Subcutaneous adipose tissue (tissue), 4 donors: ENCODE measurements at places on chromosomes 13 and 19. TPM values are rescaled to one million over a fixed set of nuclear protein-coding genes. Genes with fewer than 3 reads are reported as not detected.

The USE1 gene
- total RNA-seq: 20.5 TPM

The SCEL gene
- total RNA-seq: 0.17 TPM

The DOCK6 gene
- total RNA-seq: 44.9 TPM

The ADGRE1 gene
- not detected for total RNA-seq

The RHPN2 gene
- 2.7 TPM for total RNA-seq

The CEBPA gene
- total RNA-seq: 646 TPM

The POLR1D gene
- 78.0 TPM for total RNA-seq

The ZNF730 gene
- not detected for total RNA-seq

The ZNF729 gene
- total RNA-seq: not detected

The USHBP1 gene
- 3.4 TPM for total RNA-seq

The CDADC1 gene
- 10.3 TPM for total RNA-seq

The ZNF329 gene
- total RNA-seq: 8.3 TPM

The C1QTNF9B gene
- total RNA-seq: not detected
